ENCODE measurements at places on chromosomes 5 and 9. TPM values are rescaled to one million over a fixed set of nuclear protein-coding genes. Genes with fewer than 3 reads are reported as not detected.

The FST gene
- 215 TPM for total RNA-seq

The PGM5 gene
- not detected for total RNA-seq

The MUSK gene
- total RNA-seq: not detected

The TAF11L5 gene
- not detected for total RNA-seq

The PCDH1 gene
- 121 TPM for total RNA-seq

The TTF1 gene
- total RNA-seq: 11.8 TPM

The GABRA6 gene
- not detected for total RNA-seq

The STK32A gene
- 3.1 TPM for total RNA-seq

The RFESD gene
- 2.4 TPM for total RNA-seq

The ISL1 gene
- 1.6 TPM for total RNA-seq

The HRCT1 gene
- total RNA-seq: 0.34 TPM

The SLC46A2 gene
- not detected for total RNA-seq

The ZCCHC10 gene
- 14.4 TPM for total RNA-seq

The NEUROG1 gene
- total RNA-seq: not detected

The FBXW5 gene
- 164 TPM for total RNA-seq

The ZNF366 gene
- total RNA-seq: not detected

The TAF11L10 gene
- total RNA-seq: not detected

The SLC6A3 gene
- not detected for total RNA-seq

The OGN gene
- total RNA-seq: not detected

The CORO2A gene
- total RNA-seq: 35.5 TPM

The MSX2 gene
- 0.21 TPM for total RNA-seq

The QRFP gene
- total RNA-seq: not detected

The PPP2CA gene
- 100 TPM for total RNA-seq

The ANKRD55 gene
- total RNA-seq: not detected

The SPATA31E1 gene
- not detected for total RNA-seq

The PHF24 gene
- total RNA-seq: 0.68 TPM

The DMRTA1 gene
- 5.5 TPM for total RNA-seq

The TMC1 gene
- total RNA-seq: 0.71 TPM

The WNK2 gene
- total RNA-seq: 0.34 TPM

The PCDHB11 gene
- total RNA-seq: 0.85 TPM

The SLC6A7 gene
- total RNA-seq: not detected

The GNA14 gene
- total RNA-seq: not detected

The NTNG2 gene
- not detected for total RNA-seq

The CMYA5 gene
- 0.34 TPM for total RNA-seq

The SLC34A3 gene
- under 0.01 TPM for total RNA-seq

The CARD9 gene
- 1.2 TPM for total RNA-seq

The ANGPTL2 gene
- total RNA-seq: under 0.01 TPM

The CDH6 gene
- total RNA-seq: 0.14 TPM

The LCN10 gene
- not detected for total RNA-seq

The COL15A1 gene
- not detected for total RNA-seq

The PRRC1 gene
- 68.2 TPM for total RNA-seq

The FAM78A gene
- total RNA-seq: 0.34 TPM

The DAP gene
- total RNA-seq: 26.3 TPM

The C9orf50 gene
- total RNA-seq: not detected

The SLC22A5 gene
- 10.3 TPM for total RNA-seq

The PROB1 gene
- total RNA-seq: 1.4 TPM

The TOR1A gene
- total RNA-seq: 36.1 TPM

The ORM1 gene
- total RNA-seq: not detected

The KCNV2 gene
- not detected for total RNA-seq

The PTGS1 gene
- total RNA-seq: 0.34 TPM
